Hematopoietic multipotent progenitor cell treated with erythropoietin and hydrocortisone succinate and interleukin-3 and kit ligand, for 6 days (in vitro differentiated cells): ENCODE measurements at places on chromosomes 1 and 21.
A peak's percentile ranks its signal among the peaks of the same experiment; 100 is the strongest.

GRCh38 chr1:35573198-35574124, at the start of gene TFAP2E:
TSS of gene TFAP2E (plus strand) at chr1:35573314. CDS start at chr1:35573578, 264 bp downstream.
- DNase-seq = peak; percentile 51

GRCh38 chr1:1208713-1209433, 2.5 kb upstream of the TNFRSF18 start:
- peak; percentile 63 for DNase-seq

DNA sequence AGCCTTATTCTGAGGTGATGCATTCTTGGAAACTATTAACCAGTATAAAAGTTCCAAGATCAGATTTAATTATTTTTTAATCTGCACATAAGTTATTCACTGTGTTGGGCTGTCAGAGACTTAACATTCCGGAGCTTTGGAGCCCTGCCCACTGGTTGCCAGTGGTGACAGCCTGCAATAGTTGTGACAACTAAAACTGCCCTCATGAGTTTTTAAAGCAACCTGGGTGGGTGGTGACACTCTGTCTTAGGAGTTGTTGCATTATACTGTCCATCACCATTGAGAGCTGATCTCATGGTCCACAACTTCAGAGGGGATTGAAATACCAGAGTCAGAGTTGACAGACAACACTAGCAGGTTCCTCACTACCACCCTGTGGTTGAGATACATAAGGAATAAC, 653.9 kb upstream of the USP24 start:
- no peak for DNase-seq

GRCh38 chr1:31373897-31374486, 1.1 kb upstream of the FABP3 start:
- no peak for DNase-seq

DNA sequence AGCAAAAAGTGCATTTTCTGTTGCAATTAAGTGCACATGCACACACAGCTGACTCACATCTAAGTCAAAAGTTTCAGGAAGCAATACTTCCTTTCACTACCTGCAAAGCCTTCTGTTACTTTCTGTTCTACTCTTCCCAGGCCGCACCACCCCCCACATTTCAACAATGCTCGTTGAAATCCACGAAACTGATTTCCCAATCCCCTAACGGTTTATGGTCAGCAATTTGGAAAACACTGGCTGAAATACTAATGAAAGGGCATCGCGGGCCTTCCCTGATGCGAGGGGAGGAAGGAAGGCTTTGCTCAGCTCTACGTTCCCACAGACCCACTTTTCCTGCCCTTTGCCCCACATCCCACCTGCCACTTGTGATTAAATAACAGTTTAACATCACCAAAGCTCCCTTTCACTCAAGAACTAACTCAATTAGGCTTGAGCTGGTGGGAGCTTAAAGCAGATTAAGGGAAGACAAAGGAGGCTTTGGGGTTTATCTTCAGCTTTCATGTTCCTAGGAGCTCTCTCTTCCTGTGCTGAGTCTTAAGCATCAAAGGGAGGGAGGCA, 243.2 kb upstream of the RAB4A start:
- peak; percentile 63 for DNase-seq

DNA sequence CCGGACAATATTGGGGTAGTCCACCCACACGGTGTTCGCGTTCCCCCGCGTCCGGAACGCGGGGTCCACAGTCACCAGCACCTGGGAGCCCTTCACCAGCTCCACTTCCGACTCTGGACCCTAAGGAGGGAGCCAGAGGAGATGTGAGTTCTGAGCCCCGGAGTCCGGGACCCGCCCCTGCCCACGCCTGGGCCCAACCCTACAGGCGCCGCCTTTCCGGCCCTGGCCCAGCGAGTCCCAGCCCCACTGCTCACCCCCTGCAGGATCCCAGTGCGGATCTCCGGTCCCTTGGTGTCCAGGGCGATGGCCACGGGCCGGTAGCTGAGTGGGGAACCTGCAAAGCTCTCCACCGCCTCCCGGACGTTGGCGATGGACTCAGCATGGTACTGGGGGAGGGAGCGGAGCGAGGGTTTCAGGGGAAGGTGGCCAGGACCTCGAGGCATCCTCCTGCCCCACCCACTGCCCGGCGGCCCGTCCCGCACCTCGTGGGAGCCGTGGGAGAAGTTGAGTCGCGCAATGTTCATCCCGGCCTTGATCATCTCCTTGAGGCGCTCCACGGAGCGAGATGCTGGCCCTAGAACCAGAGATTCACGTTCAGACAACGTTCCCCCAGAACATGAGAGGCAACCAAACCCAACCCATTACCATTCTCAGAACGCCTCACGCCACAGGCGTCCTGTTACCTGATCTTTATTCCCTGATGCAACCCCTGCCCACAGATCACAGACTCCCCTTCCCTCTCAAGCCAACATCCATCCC, 5.9 kb downstream of the PKLR start:
- peak; percentile 50 for DNase-seq

DNA sequence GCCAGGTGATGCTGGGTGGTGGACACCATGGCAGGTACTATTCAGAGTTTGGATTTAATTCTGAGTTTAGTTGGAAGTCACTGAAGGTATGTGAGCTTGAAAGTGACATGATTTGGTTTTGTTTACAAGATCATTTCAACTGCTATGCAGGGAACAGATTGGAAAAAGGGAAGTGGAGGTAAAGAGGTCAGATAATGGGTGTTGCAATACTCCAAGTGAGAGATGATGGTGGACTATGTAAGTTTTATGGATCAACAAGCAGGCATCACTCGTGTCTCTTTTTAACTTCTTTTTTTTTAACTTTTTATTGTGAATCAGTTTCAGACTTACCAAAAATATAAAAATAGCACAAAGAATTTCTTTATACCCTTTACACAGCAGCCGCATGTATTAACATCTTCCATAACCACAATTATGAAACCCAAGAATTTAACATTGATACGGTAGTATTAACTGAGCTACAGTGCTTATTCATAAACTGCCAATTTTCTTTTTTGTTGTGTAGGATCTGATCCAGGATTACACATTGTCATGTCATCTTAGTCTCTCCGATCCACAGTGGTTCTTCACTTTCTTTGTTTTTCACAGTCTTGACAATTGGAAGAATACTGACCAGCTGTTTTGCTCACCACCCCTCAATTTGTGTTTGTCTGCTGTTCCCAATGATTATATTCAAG, 24.9 kb upstream of the NHLH2 start:
- peak; percentile 42 for DNase-seq

- DNase-seq = no peak
Measured at GRCh38 chr1:158992787-158993312, 16.9 kb upstream of the IFI16 start.

DNA sequence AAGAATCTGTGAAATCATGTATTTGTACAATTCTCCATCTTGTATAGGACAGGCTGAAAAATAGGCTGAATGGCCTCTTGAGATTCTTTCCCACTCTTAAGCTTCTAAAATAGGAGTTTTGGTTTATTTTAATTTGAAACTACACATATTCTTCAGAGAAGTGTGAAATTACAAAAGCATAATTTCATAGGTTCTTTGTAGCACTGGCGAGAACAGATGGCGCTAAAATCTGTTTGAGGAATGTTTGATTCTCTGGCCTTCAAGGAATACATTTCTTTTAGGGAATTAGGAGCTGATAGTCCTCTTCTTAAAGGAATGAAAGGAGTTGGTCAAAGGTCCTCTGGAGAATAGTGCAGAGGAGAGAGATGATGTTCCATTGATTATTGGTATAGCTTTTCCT, 44.9 kb downstream of the CC2D1B start:
- no peak for DNase-seq

- DNase-seq = no peak
Measured at GRCh38 chr1:53279296-53280200, 41.2 kb upstream of the MAGOH start.

DNA sequence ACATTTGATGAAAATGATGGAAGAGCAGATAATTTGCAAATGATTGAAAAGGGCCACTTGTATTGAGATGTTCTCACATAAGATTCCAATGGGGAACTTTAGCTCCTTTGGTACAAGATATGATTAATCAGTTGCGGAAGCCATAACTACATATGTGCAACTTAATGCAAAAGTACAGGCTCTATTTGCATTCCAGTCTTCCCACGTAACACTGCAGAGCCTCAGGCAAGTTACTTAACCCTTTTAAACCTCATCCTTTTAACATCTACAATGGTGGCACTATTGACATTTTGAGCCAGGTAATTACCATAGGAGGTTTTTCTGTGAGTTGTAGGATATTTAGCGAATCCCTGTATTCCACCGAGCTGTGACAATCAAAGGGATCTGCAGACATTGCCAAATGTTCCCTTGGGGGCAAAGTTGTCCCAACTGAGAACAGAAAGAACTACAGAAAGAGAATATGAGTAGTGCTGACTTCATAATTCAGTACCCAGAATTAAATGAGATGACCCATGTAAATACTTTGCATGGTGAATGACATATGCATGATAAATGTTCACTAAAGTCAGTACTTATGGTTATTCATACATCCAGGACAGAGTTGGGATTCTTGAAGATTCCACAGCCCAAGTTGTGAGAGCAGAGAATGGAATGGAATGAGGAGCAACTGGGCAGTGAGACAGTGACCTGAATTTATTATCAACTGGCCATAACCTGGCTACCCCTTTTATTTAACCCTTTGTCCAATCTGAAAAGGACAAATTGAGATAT, 62.6 kb downstream of the SPAG17 start:
- DNase-seq = no peak

GRCh38 chr1:3061566-3061965, 7.4 kb upstream of the PRDM16 start:
- DNase-seq = no peak

DNA sequence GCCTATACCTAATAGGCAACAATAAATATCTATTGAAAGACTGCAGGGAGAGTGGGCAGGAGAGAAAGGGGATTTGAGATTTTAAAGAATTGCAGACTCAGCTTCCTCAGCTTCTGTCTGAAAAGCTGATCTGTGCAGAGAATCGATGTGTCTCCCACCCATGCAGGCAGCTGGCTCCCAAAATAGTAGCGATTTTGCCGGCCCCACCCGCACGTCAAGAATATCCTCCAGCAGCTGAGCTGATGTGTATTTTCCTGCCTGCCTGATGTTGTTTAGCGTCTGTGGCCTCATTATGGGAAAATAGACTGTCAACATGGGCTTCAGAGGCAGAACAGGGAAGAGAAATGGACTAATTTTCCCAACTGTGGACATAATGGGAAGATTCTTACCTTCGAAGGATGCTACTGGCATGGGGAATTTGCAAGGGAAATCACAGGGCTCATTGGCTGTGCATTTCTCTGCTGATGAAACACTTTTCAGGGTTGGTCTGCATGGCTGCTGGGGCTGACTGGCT, 699.8 kb downstream of the PTPRU start:
- DNase-seq = no peak

GRCh38 chr1:78322928-78323680, 167.7 kb upstream of the PTGFR start:
- DNase-seq = no peak

DNA sequence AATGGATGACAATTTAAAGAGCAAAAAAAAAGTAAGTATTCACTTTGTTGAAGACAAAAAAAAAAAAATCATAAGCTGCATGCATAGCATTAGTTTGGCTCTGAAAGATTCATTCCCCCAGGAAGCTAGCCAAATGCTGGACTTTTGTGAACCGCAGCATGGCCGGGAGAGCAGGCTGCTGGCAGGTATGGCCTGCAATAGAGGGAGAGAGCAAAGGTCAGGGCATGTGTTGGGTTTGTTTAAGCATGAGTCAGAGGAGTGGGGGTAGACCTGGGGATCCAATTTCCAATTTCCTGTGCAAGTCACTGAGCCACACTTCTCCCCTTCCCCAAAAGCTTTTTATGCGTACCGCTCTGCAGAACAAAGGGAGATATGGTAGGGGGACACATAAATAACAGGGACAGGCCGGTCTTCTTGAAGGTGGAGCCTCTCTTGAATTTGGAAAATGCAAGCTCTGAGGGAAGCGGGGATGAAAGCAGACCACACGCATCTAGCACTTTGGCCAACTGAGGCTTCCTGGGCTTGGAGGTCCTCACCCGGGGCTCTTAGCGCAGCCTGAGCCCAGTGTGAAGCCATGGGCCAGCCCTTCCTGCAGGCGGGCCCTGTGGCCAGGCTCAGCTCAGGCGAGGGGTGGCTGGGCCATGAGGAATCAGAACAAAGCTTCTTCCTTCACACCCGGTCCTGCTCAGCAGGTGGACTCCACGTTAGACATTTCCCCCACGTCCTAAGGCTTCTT, 171.1 kb downstream of the TOMM20 start:
- no peak for DNase-seq

DNA sequence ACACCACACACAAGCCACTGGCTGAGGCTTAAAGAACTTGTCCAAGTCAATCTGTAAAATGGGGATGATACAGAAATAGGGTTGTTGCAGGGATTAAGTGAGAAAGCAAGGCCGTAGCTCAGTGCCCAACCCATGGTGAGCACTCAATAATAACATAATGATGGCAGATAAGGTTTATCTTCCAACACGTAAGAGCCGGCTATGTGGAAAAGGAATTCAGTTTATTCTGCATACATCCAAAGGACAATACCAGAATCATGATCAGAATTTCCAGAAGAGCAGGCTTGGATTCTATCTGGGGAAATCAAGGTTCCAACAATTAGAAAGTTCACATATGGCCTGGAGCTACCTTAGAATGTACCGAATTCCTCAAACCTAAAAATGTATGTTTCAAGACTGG, 4.6 kb downstream of the TMPRSS2 start:
- DNase-seq = no peak

DNA sequence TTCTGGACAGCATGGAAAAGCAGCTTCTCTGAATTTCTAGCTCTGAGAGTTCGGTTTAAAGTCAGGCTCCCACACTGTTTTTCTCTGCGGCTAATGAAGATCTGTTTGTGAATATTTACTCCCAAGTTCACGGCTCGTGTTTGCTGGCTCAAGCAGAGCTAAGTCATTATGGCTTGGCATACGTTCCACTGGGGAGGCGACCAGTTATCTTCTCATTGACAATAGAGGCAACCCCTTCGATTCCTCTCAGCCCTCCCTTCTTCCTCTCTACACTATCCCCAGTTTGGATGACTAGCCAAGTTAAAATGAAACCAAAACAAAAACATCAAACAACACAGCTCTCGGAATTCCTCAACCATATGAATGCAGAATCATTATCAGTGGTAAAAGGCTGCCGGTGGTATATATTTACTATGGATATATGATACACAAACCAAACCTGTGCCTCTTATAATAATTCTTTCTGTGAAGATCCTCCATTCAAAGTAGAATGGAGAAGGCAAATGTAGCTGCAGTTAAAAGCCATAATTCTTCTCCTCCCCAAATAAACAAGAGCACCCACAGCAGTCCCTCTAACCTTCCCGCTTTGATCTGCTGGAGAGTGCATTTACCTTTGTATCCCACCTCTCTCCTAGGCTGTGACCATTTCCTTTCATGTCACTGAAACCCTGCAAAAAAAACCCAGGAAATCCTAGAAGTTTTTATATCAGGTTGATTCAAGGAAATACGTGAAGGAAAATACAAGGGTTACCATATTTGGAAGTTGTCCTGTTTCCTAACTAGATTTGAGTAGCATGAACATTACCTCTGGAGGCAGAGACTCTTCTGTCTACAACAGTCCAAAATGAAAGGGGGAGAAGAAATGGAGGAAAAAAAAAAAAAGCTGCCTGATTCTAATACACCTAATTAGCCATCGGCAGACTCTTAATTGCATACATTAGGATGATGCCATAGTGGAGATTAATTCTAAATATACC, 108.3 kb upstream of the USH2A start:
- DNase-seq = peak; percentile 54
